CD4-positive, alpha-beta T cell treated with Interleukin-15 for 4 hours (primary cell): ENCODE measurements at places on chromosomes 3 and 15.

DNA sequence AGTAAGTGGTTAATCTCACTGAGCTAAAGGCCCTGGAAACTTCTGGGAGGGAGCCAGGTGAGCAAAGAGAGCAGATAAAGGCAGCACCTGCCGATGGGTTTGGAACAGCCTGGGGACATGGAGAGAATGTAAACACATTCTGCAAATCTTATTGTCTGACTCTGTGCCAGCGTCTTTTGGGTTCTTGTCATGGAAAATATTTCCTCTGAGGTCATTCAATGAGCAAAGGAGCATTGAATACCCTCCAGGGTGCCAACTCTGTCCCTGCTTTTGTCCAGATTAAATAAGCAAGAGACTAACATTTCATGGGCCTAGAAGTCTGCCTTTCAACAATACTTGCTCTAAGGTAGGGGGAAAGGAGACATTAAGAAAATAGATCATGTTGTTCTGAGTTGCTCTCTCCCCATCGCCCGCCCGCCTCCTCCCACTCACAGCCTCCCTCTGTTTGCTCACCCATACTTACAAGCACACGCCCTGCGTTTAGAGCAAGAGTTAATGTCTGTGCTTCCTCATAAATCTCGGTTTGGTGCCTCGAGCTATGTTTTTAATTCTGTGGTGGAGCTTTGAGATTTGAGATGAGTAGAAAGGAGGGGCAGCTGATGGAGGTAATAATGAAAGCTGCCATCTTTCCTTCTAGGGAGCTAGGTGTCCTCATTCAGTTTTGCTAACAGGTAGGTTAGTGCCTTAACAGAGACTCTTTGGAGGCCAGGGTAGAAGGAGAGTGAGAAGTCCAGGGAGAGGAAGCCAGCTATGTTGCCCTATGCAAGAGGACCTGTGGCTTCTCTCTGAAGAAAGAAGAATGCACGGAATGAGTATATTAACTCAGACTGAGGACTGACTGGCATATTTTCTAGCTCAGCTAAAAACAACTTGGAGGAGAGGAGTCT is 132.9 kb downstream of the TPRG1 start:
- DNase-seq = no peak

DNA sequence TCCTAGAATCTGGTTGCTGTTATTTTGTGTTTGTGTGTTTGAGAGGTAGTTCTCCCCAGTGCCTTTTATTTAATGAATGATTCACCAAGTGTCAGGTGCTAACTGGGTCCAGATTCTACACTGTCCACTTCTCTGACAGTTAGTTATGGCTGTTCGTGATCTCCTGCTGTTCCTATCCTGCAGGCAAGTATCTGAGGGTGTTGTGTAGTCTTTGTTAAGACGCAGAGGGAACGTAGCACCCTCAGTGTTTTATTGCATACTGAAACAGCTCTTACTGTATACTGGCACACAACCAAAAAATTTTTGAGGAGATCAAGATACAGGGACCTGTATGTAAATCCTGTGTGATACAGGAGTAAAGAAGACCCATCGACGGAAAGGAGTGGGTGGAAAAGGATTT is 1271.3 kb downstream of the ROBO1 start:
- DNase-seq = no peak

- DNase-seq = no peak
Observed at GRCh38 chr15:57138349-57138788, 219.9 kb downstream of the TCF12 start.

- DNase-seq = no peak
Observed at GRCh38 chr3:136330900-136331299, 80.8 kb downstream of the PCCB start.
